ENCODE measurements at places on chromosomes 11 and 22.
A peak's percentile ranks its signal among the peaks of the same experiment; 100 is the strongest.

DNA sequence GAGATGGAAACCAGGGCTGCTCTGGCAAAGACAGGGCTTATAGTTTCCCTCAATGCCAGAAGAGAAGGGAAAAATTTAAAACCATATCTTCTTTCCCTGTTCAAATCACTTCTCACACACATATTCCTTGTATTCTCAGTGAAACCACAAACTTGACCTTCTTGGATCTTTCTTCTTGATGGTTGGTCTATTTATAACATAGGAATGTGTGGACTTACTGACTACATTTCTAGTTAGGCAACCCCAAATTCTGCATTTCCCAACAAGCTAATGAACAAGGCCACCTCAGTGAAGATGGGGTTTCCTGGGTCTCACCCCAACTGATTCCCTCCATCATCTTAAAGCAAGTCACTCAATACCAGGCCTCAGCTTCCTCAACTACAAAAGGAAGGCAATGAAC is 3.8 kb upstream of the QSER1 start:
- peak; percentile 72 for DNase-seq

GRCh38 chr11:100709233-100709957 is 22.3 kb downstream of the ARHGAP42 start:
- DNase-seq: peak; percentile 30

DNA sequence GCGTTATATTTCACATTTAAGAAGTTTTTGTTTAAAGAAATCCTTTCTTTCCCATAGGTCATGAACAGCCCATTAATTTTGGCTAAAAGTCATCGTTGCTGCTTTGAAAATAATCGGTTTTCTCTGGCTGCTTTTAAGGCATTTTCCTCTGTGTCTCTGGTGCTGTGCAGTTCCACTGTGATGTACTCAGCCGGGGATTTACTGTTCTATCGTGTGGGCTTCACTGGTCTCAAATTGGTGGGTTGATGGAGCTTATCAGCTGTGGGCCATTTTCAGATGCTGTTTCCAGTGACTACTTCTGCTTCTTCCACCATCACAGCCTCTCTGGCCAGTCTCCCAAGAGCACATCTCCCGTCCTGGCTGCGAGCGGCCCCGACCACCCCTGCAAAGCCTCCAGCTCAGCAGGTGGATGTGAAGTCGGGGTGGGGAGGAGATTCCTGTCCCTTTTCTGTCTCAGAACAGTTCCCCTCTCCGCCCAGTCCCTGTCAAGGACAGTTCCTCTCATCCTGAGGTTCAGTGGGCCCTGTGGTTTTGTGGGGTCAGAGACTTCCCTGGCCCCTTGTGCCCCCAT is 20.3 kb downstream of the IFITM10 start:
- DNase-seq: no peak

- no peak for DNase-seq
These were observed 34.1 kb upstream of the WNT7B start for GRCh38 chr22:46010951-46011626.

GRCh38 chr11:111417766-111418435 is 38.8 kb upstream of the POU2AF1 start:
- DNase-seq: peak; percentile 31

DNA sequence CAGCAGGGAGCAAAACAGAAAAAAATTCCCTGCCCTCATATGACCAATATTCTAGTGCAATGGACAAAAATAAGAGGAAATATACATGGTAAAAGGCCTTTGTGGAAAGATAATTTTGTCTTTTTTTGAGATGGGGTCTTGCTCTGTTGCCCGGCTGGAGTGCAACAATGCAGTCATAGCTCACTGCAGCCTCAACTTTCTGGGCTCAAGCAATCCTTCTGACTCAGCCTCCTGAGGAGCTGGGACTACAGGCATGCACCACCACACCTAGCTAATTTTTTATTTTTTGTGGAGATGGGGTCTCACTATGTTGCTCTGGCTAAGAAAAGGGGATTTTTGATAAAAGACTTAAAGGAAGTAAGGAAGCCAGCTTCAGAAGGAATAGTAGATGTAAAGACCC is 25.7 kb upstream of the DDX10 start:
- no peak for DNase-seq

DNA sequence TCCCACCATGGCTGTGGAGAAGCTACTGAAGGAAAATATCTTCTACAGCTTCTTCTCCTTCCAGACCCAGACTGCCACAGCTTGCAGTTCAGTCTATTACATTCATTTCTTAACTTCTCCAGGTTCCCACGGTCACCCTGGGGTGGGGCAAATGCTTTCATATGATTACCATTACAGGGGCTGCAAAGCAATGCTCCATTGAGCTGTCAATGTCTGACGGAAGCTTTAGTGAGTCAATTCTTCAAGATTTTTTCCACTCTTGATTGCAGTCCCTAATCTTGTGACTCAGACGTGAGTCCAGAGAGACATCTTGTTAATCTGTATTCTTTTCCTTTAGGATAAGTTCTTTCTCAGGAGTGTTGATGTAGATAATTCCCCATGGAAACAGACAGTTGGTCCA is 233.4 kb upstream of the DDI1 start:
- DNase-seq: peak; percentile 45
